ENCODE measurements at places on chromosomes 3 and 15.

DNA sequence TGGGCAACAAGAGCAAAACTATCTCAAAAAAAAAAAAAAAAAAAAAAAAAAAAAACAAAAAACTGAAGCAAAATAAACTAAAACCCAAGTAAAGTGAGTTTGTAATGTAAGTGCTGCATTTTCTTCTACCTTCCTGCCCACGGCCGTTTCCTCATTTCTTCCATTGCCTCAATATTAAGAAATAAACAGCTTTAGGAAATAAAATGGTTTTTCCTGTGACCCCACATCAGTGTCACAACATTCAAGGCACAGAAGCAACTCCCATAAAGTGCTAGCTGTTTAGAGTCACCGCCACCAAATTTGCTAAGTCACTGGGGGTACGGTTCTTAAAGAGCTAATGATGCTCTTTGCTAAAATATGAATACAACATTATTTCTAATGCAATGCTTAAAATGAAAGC lies 3.3 kb downstream of the PKM start:
- DNase-seq = no peak

GRCh38 chr3:172046268-172046915 lies 7.0 kb downstream of the FNDC3B start:
- DNase-seq = no peak

GRCh38 chr15:40040770-40041169 lies 1.8 kb upstream of the SRP14 start:
- DNase-seq = no peak

DNA sequence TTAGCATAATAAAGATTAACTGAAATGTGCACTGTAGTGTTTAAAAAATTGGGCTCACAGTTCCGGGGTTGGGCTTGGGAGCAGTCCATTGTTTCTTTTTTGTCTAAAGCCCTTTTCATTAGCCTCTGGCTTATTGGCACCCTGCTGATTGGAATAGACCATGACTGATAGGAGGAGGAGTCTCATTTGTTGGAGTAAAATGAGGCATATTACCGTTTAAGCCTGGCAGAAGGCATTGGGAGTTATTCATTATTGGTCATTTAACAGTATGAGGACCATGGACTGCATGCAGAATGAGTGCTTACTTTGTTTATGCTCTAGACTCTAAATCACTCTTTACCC lies 139.0 kb upstream of the CGNL1 start:
- no peak for DNase-seq

DNA sequence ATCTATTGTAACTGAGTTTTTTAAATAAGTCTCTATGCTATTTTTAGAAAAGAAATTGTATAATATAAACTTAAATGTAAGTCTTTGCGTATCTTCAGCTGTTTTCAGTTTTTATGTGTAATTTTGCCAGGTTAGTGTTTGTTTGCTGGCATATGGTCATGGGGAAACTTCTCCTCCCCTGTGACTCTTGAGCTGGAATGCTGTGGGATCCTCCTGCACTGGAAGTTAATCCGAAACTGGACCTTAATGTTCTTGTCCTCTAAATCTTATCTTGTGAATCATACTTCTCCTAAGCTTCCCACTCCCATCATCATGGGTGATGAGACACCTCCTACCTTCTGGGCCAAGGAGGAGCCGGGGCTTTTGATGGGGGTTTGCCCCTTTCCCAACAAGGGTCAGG lies 52.4 kb upstream of the CHST2 start:
- DNase-seq = no peak

- no peak for DNase-seq
Observed at GRCh38 chr3:56918111-56918568, 116.4 kb upstream of the ARHGEF3 start.

- no peak for DNase-seq
Observed at GRCh38 chr3:46110701-46111493, 83.6 kb upstream of the XCR1 start.

DNA sequence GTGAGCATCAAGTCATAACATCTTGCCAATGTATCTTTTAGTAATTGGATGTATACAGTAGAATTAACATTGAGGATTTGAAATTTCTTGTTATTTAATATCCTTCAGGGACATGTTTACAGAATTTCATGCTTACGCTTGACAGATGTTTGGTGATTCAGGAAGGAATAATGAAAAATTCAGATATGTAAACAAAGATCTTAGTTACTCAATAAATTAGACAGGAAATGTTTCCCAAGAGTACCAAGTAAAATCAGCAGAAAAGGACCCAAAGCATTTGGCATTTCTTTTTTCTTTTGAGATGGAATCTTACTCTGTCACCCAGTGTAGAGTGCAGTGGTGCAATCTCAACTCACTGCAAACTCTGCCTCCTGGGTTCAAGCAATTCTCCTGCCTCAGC lies 4.7 kb upstream of the COL6A5 start:
- no peak for DNase-seq

- no peak for DNase-seq
Observed at GRCh38 chr15:69009341-69009740, 5.2 kb upstream of the NOX5 start.

DNA sequence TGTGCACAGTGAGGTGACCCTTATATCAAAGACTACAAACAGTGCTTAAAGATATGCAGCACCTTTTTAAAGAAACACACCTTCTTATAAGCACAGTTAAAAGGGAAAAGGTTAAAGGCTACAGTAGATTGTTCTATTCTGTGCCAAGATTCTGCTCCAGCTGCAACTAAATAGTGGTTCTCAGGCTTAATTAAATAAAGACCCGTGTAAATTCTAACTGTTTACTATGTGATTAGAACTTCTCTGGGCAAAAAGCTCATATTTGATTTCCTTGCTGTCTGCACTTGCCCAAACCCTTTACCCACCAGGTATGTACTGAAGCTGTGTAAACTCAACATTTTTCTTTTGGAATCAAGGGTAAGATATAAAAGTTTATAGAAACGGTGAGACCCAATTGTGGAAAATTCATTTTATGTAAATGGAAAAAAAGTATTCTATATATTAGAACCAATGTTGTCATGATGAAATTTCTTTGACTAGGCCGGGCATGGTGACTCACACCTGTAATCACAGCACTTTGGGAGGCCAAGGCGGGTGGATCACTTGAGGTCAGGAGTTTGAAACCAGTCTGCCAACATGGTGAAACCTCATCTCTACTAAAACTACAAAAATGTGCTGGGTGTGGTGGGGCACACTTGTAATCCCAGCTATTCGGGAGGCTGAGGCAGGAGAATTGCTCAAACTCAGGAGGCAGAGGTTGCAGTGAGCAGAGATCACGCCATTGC lies 230.6 kb downstream of the MECOM start:
- no peak for DNase-seq

DNA sequence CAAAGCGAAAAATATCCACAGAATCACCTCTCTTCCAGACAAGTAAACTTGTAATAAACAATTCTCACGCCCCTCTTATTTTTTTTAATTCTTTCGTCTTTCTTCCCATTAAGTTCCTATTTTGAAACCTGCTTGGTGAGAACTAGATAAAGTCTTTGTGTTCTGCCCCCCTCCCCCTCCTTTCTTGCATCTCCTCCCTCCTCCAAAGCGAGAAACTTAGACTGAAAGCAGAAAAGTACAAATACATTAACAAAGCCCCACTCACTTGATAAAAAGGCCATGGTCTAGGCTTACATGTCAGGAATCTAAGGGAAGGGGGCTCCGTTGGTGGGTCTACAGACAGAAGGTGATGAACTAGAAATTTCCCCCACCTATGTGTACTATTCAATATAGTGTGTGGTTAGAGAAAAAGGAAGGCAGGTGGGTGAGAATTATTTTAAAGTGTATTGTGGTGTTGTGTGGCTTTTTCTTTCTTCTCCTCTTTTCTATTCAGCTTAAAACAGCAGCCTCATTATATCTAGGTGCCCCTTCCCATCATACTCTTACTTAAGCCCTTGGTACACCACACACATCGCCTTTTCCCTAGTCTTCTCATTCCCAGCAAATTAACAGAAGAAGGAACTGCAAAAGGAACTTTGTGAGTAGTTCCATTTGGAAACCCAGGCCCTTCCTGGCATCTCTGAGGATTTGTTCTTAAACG lies 215.3 kb downstream of the MEIS2 start:
- DNase-seq = no peak

- no peak for DNase-seq
Observed at GRCh38 chr3:180690061-180690460, 10.8 kb upstream of the CCDC39 start.

GRCh38 chr3:127732879-127733350 lies 60.2 kb downstream of the ABTB1 start:
- DNase-seq = no peak

DNA sequence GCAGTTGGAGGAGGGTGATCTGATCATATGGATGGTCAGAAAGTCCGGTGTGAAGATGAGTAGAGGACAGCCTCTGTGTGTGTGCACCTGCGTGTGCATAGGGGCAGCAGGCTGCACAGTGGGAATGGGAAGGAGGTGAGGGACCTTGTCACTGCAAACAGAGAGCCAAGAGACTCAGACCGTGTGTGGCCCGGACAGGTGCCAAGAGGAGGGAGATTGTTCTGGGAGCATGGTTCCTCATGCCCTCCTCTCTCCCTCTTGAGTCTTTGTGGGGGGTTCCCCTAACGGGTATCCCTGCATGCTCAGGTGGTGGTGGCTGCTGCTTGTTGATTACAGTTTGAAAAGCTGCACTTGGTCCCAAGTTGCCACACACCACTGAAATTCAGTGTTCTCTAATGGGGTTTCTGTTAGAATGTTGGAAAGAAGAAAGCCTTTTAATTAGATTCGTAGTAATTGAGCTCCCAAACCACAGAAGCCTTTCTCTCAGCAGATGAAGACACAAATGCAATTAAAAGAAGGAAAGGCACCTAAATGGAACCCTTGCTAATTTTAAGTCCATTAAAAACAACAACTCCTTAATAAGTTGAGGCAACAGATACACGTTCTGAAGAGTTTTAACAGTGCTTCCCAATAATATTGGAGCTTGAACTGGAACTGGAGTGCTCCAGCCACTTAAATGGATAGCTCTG lies 68.9 kb downstream of the CHRNA7 start:
- DNase-seq = no peak

DNA sequence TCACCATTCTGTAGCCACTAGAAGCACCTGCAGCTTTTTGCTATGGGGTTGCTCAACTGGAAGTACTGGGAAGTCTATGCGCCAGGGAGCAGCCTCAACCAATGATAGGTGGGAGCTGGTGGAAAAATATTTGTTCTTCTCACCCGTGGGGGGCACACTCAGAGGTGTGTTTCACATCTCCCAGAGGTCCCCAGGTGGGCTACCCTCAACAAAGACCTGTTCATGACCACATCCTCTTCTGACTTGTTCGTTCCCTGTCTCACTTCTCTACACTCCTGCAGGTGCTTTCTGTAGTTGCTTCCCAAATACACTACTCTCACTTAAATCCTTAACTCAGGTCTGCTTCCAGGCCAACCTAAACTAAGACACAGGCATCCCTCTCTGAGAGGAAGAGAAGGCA lies 3.6 kb downstream of the CAMP start:
- DNase-seq = no peak

- no peak for DNase-seq
Observed at GRCh38 chr3:172606021-172606420, 82.8 kb upstream of the TNFSF10 start.

GRCh38 chr3:152447511-152447910 lies 178.8 kb downstream of the MBNL1 start:
- no peak for DNase-seq

GRCh38 chr3:188956839-188957489 lies 214.8 kb upstream of the TPRG1 start:
- DNase-seq = no peak

GRCh38 chr3:49276475-49277382 lies at the start of gene C3orf62:
Gene C3orf62, minus strand, starts transcription at chr3:49277232. Its CDS starts 360 bp downstream, at chr3:49276872.
- no peak for DNase-seq

GRCh38 chr3:28317438-28318022 lies 31.0 kb upstream of the ZCWPW2 start:
- no peak for DNase-seq

DNA sequence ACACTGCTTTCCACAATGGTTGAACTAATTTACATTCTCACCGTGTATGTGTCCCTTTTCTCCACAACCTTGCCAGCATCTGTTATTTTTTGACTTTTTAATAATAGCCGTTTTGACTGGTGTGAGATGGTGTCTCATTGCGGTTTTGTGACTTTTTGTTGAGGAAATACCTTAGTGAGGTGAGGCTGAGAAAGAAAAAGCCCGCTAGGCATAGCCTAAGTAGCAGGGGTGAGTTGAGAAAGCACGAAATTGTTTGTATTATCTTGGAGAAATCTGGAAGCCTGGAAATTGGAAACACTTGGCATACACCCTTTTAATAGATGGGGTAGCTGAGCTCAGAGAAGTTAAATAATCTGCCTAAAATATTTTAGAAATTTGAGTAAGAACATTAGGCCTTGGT lies 61.5 kb upstream of the CFAP161 start:
- DNase-seq = no peak

DNA sequence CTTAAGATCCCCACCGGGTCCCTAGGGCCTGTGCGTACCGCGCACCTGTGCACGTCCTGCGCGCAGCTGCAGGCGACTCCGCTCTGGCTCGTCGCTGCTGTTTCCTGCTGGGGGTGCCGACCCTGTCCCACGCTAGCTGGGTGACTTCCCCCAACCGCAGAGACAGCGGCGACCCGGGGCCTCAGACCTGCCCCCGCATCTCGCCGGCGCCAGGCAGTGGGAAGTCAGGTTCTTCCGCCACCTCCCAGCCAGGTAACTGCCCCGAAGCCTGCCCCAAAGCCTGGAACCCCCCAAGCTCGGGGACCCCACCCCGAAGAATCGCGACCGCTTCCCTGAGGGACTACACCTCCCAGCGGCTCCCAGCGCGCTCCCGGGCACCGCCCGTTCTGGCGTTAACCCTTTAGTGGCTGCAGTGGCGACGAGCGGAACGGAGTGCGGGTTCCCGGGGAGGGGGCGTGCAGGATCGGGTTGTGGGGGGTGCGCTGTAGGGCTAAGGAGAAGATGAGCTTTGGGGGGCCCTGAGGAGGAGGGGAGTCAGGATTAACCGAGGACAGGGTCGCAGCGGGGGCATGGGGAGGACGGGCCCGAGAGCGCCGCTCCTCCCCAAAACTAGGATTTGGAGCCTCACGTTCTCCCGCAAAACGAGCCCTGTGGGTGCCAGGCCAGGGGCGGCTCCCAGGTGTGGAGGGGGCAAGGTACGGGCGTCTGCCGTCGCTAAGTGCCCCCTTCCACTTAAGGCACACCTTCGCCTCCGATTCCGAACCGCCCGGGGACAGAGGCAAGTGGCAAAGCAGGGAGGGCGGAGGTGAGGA lies 589 bp downstream of the NEIL1 start:
- DNase-seq = no peak

DNA sequence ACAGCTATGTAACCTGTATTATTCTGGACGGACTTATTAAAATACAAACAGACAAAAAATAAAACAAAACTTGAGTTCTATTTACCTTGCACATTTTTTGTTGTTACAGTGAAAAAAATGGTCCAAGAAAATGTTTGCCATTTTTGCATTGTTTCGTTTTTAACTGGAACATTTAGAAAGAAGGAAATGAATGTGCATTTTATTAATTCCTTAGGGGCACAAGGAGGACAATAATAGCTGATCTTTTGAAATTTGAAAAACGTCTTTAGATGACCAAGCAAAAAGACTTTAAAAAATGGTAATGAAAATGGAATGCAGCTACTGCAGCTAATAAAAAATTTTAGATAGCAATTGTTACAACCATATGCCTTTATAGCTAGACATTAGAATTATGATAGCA lies 17.1 kb downstream of the LMOD3 start:
- DNase-seq = no peak

GRCh38 chr15:48001393-48002039 lies 119.3 kb upstream of the SLC24A5 start:
- DNase-seq = no peak

- DNase-seq = no peak
Observed at GRCh38 chr3:147895509-147895908, 486.3 kb downstream of the ZIC1 start.
